ENCODE measurements at places on chromosomes 7 and 10.

DNA sequence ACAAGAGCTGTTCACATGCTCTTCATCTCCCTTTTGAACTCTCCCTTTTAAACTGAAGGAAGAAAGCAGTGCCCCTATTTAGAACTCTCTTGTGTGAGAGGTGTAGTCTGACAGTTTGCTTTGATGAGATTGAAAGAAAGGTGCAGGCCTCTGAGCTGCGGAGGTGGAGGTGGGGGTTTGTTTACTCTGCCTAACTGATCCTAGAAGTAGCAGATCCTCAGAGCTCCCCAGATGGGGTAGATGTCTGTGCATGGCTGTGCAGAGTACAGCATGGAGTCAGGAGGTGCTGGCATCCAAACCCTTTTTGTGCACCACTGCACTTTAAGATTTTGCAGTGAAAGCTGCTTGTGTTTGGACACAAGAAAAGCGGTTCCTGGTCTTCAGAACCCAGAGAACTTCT is 58.3 kb downstream of the MINDY4 start:
- H3K4me3 ChIP-seq: no peak overlapping the region
- H3K27me3 ChIP-seq: no peaks in the 10 kb centered on the region

DNA sequence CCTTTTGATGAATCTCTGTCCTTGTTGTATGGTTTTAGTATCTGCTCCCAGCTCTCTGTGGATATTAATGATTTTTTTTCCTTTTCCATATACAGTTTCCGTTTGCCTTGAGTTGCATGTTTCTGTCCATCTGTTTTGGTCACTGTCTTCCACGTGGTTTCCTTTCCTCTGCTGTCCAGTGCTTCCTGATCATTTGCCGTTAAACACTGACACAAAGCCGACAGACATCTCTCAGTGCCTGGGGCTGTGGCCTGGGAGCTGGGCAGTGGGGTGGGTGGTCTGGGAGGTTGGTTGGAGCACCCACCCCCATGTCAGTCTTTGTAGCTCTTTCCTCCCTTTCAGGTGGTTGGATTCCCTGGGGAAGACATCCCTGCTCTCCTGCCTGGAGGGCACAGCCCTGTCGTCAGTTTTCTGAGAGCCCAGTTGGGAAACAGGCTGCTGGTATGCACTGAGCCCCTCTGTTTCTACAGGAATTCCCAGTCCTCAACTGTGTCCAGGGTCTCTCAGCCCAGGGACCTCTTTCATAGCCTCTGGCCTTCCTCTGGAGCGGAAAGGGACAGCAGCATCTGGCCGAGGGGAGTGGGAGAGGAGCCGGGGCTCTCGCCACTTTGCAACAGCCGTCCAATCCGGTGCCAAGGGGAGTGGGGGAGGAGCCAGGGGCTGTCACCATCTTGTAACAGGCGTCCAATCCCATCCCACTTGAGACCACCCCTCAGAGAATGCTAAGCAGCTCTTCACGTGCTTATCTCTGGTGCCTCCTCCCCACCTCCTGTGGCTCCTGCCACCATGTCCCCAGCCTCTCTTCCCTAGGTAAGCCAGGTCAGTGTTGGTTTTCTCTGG is 26.7 kb upstream of the MKI67 start:
- no peak overlapping the region for H3K4me3 ChIP-seq
- DNase-seq: peak; percentile 26
- peaks cover 4% of the 10 kb centered on the region for H3K4me1 ChIP-seq
- peaks cover 21% of the 10 kb centered on the region for H3K27me3 ChIP-seq
- no peak overlapping the region for H3K27ac ChIP-seq

DNA sequence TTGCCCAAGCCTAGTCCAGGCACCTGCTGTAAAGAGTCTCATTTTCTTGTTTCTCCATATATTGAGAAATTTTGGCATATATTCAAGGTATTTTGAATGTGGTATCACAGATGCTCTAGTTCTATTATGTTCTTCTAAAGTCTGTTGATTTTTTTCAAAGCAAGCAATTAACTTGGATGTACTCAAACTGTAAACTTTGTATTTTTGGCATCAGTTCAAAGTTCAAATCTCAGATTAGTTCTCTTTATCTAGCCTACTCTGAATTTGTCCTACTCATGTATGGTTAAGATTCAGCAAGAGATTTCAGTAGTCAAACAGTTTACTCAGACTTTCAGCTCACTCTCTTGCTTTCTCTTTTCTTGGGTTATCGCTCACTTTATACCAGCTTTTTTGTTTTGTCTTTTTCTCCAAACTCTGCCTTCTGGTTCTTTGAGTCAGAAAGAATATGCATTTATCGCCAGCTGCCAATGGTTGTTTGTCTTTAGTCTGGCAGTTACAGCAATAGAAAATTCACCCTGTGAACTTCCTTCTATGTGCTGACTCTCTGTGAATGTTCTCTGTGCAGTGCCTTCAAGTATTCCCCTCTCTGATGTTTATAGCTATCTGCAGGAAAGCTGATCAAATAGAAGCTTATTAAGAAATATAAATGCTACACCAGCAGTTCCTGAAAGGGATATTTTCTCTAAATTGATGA is 56.0 kb downstream of the ANKRD7 start:
- no peaks in the 10 kb centered on the region for H3K27me3 ChIP-seq
- H3K4me1 ChIP-seq: no peaks in the 10 kb centered on the region
- no peak overlapping the region for H3K27ac ChIP-seq
- no peak for DNase-seq
- no peaks in the 10 kb centered on the region for H3K36me3 ChIP-seq

GRCh38 chr10:386771-387592 is 251.7 kb downstream of the ZMYND11 start:
- H3K27me3 ChIP-seq: no peaks in the 10 kb centered on the region
- DNase-seq: peak; percentile 55
- H3K36me3 ChIP-seq: peaks cover 57% of the 10 kb centered on the region
- no peak overlapping the region for H3K4me3 ChIP-seq
- peak overlapping the region; percentile 50 for H3K27ac ChIP-seq
- peaks cover 13% of the 10 kb centered on the region for H3K4me1 ChIP-seq

DNA sequence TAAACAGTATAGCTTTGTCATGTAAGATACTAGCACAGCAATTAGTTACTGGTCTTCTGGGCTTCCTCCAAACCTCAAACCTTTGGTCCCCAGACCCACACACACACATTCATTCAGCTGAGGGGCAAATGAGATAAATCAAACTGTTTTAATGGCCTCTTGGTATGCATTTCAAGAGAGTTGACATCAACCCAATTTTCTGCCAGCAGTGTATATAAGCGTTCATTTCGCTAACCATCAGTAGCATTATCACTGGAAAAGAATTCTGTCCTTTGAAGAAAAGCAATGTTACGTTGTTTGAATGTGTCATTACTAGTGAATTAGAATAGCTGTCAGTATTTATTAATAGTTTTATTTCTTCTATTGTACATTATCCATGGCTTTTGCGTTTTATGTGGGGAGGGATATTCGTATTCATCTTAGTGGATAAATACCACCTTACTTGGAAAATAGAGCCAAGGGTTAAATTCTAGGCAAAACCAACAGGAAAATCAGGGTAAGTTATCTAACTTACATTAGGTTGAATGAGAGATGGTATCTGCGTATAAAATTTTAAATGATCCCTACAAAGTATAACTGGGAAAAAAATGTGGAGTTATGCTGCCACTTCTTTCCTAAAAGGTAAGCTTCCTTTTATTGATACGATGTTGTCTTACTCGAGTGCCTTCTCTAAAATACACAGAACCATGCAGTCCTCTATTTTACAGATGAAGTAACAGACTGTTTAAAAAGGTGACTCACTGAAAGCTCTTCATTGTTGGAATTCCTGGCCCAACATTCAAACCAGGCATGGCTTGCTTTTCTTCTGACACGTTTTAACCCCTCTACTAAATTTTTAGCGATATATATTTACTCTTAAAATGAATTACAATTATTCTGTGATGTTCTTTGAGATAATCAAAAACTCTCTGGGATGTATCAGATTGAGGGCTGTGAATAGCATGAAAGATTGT is 2.0 kb upstream of the ZMYND11 start:
- no peaks in the 10 kb centered on the region for H3K27me3 ChIP-seq
- H3K4me1 ChIP-seq: peaks cover 16% of the 10 kb centered on the region
- H3K27ac ChIP-seq: no peak overlapping the region
- H3K36me3 ChIP-seq: no peaks in the 10 kb centered on the region
- DNase-seq: no peak
- H3K4me3 ChIP-seq: no peak overlapping the region

GRCh38 chr10:10038348-10038747 is 979.3 kb upstream of the CELF2 start:
- H3K4me3 ChIP-seq: no peak overlapping the region
- H3K36me3 ChIP-seq: no peaks in the 10 kb centered on the region
- H3K27me3 ChIP-seq: no peaks in the 10 kb centered on the region
- H3K27ac ChIP-seq: no peak overlapping the region
- DNase-seq: no peak
- H3K4me1 ChIP-seq: no peaks in the 10 kb centered on the region

- H3K27me3 ChIP-seq: no peaks in the 10 kb centered on the region
- H3K27ac ChIP-seq: peak overlapping the region; percentile 1
- H3K36me3 ChIP-seq: no peaks in the 10 kb centered on the region
Observed at GRCh38 chr10:21488246-21488956, 37.1 kb downstream of the SKIDA1 start.

DNA sequence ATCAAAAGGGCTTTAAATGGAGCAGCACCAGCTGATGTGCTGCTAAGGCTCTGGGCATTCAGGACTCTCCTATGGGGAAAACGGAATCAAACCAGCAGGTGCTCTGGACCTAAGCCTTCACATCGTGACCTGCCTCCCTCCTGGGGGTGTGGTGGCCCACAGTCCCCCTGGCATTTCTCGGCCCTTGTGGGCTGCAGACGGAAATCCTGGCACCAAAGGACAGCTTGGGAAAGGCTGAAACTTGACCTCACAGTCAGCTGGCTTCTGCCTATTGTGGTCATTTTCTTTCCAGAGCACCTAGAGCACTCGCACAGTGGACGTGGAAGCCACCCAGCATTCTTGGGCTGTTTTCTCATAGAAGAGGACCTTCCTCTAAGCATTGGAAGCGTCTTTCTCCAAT is 74.8 kb downstream of the TPST1 start:
- no peak overlapping the region for H3K4me3 ChIP-seq
- no peak for DNase-seq
- no peaks in the 10 kb centered on the region for H3K36me3 ChIP-seq
- H3K27ac ChIP-seq: no peak overlapping the region

- H3K36me3 ChIP-seq: no peaks in the 10 kb centered on the region
- H3K4me3 ChIP-seq: no peak overlapping the region
Observed at GRCh38 chr7:13829914-13830900, 159.3 kb downstream of the ETV1 start.

GRCh38 chr7:137243741-137244140 is 99.8 kb downstream of the PTN start:
- H3K36me3 ChIP-seq: no peaks in the 10 kb centered on the region
- no peak overlapping the region for H3K4me3 ChIP-seq
- H3K27ac ChIP-seq: no peak overlapping the region
- H3K27me3 ChIP-seq: no peaks in the 10 kb centered on the region
- DNase-seq: no peak

DNA sequence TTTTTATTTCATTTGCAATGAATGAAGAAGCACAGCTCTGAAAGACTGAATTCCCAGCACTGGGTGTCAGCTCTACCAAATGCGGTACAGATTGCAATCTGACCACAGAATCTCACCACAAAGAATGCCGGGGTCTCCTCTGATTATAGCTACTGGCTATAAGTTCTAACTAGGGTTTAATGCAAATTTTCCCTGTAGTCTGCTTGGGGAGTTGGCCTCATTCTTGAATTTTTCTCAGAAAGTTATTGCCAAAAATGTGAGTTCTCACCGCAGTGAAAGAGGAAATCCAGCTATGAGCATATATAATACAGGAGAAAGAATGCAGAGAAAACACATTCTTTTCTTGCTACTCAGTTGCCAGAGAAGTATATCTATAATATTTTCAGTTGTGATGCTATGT is 1255.7 kb upstream of the LRRTM3 start:
- DNase-seq: peak; percentile 46
- no peaks in the 10 kb centered on the region for H3K36me3 ChIP-seq
- no peak overlapping the region for H3K4me3 ChIP-seq
- H3K27me3 ChIP-seq: no peaks in the 10 kb centered on the region
- H3K4me1 ChIP-seq: no peaks in the 10 kb centered on the region
- H3K27ac ChIP-seq: no peak overlapping the region

GRCh38 chr10:125010362-125010761 is 68.4 kb downstream of the ZRANB1 start:
- peaks cover 13% of the 10 kb centered on the region for H3K36me3 ChIP-seq
- no peak overlapping the region for H3K4me3 ChIP-seq
- peaks cover 81% of the 10 kb centered on the region for H3K4me1 ChIP-seq
- H3K27me3 ChIP-seq: no peaks in the 10 kb centered on the region

GRCh38 chr7:41529831-41530230 is 173.1 kb downstream of the INHBA start:
- H3K27me3 ChIP-seq: no peaks in the 10 kb centered on the region
- no peak overlapping the region for H3K4me3 ChIP-seq

GRCh38 chr7:154623399-154623798 is 379.5 kb downstream of the PAXIP1 start:
- H3K4me1 ChIP-seq: peaks cover 6% of the 10 kb centered on the region
- H3K36me3 ChIP-seq: no peaks in the 10 kb centered on the region
- DNase-seq: no peak
- H3K27me3 ChIP-seq: no peaks in the 10 kb centered on the region

DNA sequence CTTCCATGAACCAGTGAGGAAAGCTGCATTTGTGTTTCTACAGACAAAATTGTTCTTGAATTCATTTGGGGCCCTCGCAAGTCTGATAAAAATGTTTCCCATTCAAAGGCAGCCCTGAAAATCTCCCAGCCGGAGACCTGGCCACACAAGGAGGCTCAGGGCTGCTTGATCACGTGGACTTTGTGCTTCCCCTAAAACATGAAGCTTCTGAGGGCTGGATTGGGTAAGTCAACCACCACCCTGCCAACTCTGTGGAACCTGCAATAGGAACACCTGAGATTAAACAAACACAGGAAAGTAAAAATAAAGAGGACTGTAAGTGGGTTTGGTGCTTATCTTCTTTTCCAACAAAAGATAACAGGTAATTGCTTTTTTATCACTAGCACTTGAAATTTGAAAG is 133.8 kb downstream of the C10orf90 start:
- H3K4me1 ChIP-seq: no peaks in the 10 kb centered on the region
- H3K27me3 ChIP-seq: no peaks in the 10 kb centered on the region
- H3K36me3 ChIP-seq: no peaks in the 10 kb centered on the region

DNA sequence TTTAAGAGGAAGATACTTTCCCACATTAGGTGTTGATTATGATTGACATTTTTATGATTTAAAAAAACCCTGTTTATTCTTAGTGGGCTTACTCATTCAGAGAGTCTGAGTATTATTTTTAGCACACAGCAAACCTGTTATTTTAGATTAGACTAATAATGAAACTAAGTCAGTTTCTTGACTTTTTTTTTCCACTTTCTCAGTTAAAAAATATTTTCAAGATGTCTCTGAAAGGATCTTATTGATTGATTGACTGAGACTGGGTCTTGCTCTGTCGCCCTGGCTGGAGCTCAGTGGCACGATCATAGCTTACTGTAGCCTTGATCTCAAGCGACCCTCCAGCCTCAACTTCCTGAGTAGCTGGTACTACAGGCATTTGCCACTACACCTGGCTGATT is 20.4 kb upstream of the INPP5F start:
- H3K4me3 ChIP-seq: no peak overlapping the region
- no peak overlapping the region for H3K27ac ChIP-seq
- peaks cover 2% of the 10 kb centered on the region for H3K27me3 ChIP-seq
- no peak for DNase-seq
- peaks cover 2% of the 10 kb centered on the region for H3K4me1 ChIP-seq
- H3K36me3 ChIP-seq: no peaks in the 10 kb centered on the region

All from muscle of leg (tissue), 16 donors.